Thoracic aorta endothelial cell (primary cell): ENCODE measurements at places on chromosomes 3 and 15. TPM values are rescaled to one million over a fixed set of nuclear protein-coding genes. Genes with fewer than 3 reads are reported as not detected.

The TLR9 gene
- total RNA-seq: under 0.01 TPM in 1 of 2 replicates, not detected in the other

The LINGO1 gene
- total RNA-seq: 0.14 TPM in 1 of 2 replicates, not detected in the other

The PRTG gene
- 4.4 and 7.0 TPM in 2 replicates for total RNA-seq

The ITIH4 gene
- 0.22 and 0.40 TPM in 2 replicates for total RNA-seq

The GPR160 gene
- 3.0 and 5.3 TPM in 2 replicates for total RNA-seq

The C3orf62 gene
- 1.4 and 2.1 TPM in 2 replicates for total RNA-seq

The GADL1 gene
- 0.14 and 1.1 TPM in 2 replicates for total RNA-seq

The PRSS50 gene
- not detected in 2 replicates for total RNA-seq

The UROC1 gene
- not detected in 2 replicates for total RNA-seq

The LMOD3 gene
- total RNA-seq: not detected in 2 replicates

The IGF2BP2 gene
- total RNA-seq: 134 and 150 TPM in 2 replicates

The DNAH1 gene
- 2.7 and 2.9 TPM in 2 replicates for total RNA-seq

The CBLB gene
- total RNA-seq: 31.0 and 31.2 TPM in 2 replicates

The ACTC1 gene
- total RNA-seq: not detected in 2 replicates

The GHRL gene
- total RNA-seq: not detected in 2 replicates

The NME9 gene
- total RNA-seq: not detected in 2 replicates

The TRPC1 gene
- 13.8 and 18.0 TPM in 2 replicates for total RNA-seq

The OR5H15 gene
- total RNA-seq: not detected in 2 replicates

The FSIP1 gene
- total RNA-seq: 0.50 and 0.80 TPM in 2 replicates

The GOLGA8H gene
- 1.4 and 2.1 TPM in 2 replicates for total RNA-seq

The CCR1 gene
- not detected in 2 replicates for total RNA-seq

The KIAA1143 gene
- total RNA-seq: 27.5 and 33.2 TPM in 2 replicates

The TNNC1 gene
- total RNA-seq: 0.27 TPM in 1 of 2 replicates, not detected in the other

The OR5K2 gene
- not detected in 2 replicates for total RNA-seq

The C3orf49 gene
- not detected in 2 replicates for total RNA-seq

The ATP8B4 gene
- total RNA-seq: not detected in 2 replicates

The OSTN gene
- total RNA-seq: not detected in 2 replicates

The CCDC51 gene
- total RNA-seq: 11.2 and 13.1 TPM in 2 replicates

The FETUB gene
- not detected in 2 replicates for total RNA-seq

The ZNF80 gene
- total RNA-seq: not detected in 2 replicates

The SOX14 gene
- total RNA-seq: not detected in 2 replicates

The AADAC gene
- 0.07 TPM in 1 of 2 replicates, not detected in the other for total RNA-seq

The GREM1 gene
- total RNA-seq: 0.07 and 0.13 TPM in 2 replicates

The GATA2 gene
- 24.5 and 38.3 TPM in 2 replicates for total RNA-seq
